Activated CD4-positive, alpha-beta T cell treated with anti-CD3 and anti-CD28 coated beads, Interleukin-2, amount 50 U/mL, for 4 hours (primary cell): ENCODE measurements at places on chromosomes 1 and 21.
A peak's percentile ranks its signal among the peaks of the same experiment; 100 is the strongest.

DNA sequence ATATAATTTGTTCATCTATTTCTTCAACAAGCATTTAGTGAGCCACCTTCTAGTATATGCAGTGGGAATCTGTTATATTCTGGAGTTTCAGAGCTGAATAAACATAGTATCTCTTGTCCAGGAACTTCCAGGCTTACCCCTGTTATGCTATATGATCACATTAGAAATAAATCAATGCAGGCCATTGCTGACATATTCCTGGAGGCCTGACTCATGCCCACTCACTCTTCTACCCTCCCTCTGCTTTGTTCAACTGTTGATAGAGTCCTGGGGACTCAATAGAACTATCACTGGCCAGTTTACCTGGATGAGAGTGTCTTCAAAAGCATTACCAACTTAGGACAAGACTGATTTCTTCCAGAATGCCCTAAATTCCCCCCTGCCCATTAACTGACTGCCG, 29.3 kb upstream of the SRSF10 start:
- DNase-seq: no peak

- no peak for DNase-seq
Observed at GRCh38 chr1:920521-920920, 3.2 kb upstream of the SAMD11 start.

- no peak for DNase-seq
Observed at GRCh38 chr1:31135973-31136600, 70.6 kb upstream of the PUM1 start.

GRCh38 chr1:60989749-60990713, 92.3 kb upstream of the NFIA start:
- no peak for DNase-seq

- no peak for DNase-seq
Observed at GRCh38 chr1:42135426-42135825, 17.8 kb upstream of the GUCA2B start.

- DNase-seq: no peak
Observed at GRCh38 chr1:81880781-81881180, 80.0 kb downstream of the ADGRL2 start.

- no peak for DNase-seq
Observed at GRCh38 chr21:36889401-36889800, 77.1 kb downstream of the HLCS start.

DNA sequence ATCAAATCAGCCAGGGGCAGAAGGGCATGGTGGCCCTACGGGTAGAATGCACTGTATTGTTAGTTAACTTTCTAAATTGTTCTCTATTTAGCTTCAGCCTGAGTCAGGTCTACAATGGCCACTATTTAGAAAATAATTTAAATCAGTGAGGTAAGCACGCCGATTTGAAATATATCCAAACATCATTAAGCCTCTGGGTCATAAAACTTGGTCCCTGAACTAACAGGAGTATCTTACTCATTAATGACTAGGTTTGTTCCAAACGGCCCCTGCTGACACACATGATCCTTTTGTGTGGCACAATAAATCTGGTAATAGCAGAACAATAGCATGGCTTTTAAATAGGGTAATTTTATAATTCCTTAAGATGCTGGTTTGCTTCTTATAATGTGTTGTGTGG, 48.4 kb downstream of the STX6 start:
- DNase-seq: no peak

GRCh38 chr1:30783256-30783915, 25.8 kb upstream of the LAPTM5 start:
- DNase-seq: no peak

- DNase-seq: no peak
Observed at GRCh38 chr1:151997284-151997570, 3.6 kb upstream of the S100A10 start.

- no peak for DNase-seq
Observed at GRCh38 chr1:103953386-103953785, 203.7 kb downstream of the AMY1C start.

DNA sequence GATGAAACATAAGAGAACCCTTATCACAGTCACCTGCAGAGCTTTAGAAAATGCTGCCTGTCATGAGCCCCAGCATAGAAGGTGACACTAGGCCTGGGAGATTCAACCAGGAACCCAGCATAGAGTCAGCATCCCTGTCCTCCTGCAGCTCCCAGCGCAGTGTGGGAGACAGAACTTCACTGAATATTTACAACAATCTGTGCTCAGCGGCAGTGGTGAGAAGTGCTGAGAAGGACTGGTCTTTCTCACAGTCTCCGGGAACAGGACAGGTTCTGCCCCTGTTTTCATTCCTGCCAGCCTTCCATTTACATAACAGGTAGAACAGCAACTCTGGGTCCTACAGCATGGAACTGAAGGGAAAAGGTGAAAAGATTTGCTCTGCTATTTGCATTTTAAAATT, 83.5 kb upstream of the GADD45A start:
- DNase-seq: no peak

- no peak for DNase-seq
Observed at GRCh38 chr21:14975136-14975919, 89.5 kb downstream of the NRIP1 start.

DNA sequence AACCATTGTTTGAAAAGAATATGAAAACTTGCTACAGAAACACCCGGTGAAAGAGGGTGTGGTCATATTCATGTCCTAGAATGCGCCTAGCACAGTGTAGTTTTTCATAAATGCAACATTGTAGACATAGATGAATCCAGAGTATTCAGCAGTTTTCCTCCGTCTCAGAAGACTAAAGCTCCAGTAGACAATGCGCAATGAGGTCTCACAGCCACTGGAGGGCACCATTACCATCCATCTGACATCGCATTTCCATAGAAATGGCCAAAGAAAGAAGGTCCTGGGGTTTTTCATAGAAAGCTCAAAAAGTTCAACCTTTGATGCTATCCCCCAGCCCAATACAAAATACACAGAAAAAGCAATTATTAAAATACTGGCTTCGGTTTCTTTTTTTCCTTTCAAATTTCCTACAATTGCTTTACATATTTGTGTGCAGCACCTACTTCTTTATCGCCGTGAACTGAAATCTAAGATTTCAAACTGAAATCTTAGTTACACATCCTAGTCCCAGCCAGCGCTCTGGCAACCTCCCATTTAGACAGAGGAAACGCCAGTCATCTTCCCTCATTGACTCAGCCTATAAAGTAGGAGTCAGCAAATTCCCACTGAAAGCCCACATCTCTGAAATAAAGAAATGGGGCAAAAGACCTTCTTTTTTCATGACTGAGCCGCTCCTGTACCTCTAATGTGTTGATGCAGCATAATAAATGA, 3.9 kb upstream of the CD58 start:
- peak; percentile 53 for DNase-seq

DNA sequence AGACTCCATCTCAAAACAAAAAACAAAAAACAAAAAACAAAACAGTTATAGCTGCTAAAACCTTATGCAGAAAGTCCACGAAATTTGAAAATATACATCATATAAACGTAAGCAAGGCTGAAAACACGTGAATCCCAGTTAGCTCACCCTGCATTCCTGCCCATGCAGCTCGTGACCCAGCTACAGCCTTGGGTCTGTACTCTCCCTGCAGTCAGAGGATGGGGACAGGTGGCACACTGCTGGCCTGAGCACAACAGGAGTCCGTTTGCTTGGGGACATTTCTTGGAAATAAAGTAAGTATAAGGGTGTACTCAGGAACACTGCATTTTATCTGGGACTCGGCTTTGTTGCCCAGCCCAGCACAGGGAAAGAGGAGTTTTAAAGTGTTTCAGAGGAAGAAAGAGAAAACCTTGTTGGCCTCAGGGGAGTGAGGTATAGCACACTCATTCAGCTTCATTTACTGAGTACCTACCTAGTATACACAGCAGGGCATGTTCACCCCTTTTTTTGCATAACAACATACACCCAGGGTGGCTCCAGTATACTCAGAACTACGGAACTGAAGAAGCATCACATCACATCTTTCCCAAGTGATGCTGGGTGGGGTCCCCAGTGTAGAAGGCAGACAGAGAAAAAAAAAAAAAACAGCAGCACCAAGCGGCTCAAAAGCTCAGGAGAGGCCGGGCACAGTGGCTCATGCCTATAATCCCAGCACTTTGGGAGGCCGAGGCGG, 44.1 kb downstream of the CAPZB start:
- DNase-seq: no peak

DNA sequence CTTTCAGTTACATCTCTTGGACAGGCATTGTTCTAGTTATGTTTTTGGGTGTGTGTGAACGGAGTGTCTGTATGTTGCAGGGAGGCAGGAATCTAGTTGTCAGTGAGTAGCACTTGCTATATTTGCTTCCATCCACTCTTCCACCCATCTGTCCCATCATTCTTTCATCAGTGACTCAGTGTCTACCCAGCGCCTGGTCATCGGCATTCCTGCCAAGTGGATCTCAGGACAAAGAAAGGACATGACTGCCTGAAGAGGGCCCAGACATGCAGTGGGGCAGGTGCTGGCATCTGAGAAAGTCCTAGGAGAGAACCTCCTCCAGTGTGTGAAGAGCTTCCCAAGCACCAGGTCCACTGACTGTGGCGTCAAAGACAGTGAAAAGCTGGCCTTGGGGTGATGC, 27.3 kb upstream of the MAGOH start:
- DNase-seq: no peak

DNA sequence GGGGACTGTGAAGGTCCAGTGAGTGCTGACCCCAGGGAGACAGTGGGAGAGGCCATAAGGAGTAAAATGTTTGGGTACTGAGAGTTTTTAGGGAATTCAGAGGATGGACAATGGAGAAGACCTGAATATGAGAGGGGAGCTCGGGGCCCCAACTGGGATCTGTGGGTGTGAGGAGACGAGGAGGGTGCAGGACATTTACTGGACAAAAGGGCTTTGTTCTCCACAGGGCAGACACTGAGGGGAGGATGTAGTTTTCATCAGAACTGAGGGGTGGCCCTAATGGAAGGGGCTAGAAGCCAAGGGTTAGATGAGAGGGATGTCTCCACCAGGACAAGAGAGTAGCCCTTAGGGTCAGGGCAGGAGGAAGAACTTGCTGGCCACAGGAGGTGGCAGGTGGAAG, 30.0 kb downstream of the TMCC2 start:
- DNase-seq: no peak

DNA sequence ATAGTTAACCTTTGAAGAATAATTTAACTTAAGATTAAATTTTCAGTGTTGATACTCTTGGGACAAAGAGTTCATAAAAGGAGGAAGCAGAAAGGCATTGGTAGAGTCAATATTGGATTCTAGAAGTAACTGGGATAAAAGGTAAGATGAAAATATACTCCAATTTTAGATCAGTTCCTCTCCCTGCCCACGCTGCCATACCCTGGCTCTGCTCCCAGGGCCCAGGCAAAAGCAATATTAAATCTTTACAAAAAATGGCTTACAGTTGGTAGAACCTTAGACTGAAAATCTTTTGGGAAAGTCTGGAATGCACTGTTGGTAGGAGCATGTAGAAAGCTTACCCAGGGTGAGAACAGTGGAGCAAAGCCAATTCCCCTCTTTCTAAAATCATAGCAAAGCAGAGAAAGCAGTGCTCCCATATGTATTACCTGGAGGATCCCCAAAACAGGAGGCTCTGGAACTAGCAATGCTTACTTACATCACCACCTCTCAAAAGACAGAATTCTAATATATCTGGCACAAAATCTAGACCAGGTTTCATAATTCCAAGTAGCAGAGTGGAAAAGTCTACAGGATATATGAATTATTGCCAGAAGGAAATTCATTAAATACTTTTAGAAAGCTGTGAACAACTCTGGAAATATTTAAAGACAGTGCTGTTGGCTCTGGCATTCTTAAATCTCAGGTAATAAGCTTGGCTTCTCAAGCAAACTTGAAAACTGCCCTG, 24.5 kb downstream of the KIAA0319L start:
- DNase-seq: no peak

- DNase-seq: no peak
Observed at GRCh38 chr1:88221411-88221810, 462.7 kb upstream of the PKN2 start.

DNA sequence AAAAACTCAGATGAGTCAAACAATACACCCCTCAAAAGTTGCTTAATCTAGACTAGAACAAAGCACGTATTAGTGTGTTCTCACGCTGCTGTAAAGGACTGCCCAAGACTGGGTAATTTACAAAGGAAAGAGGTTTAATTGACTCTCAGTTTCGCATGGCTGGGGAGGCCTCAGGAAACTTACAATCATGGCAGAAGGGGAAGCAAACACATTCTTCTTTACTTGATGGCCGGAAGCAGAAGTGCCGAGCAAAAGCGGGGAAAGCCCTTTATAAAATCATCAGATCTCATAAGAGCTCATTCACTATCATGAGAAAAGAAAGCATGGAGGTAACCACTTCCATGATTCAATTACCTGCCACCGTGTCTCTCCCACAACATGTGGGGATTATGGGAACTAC, 10.1 kb downstream of the JAM2 start:
- DNase-seq: no peak

GRCh38 chr1:34101151-34101550, 63.9 kb downstream of the CSMD2 start:
- no peak for DNase-seq

GRCh38 chr1:206895325-206895724, 1.9 kb upstream of the IL24 start:
- DNase-seq: no peak

GRCh38 chr1:163006051-163006834, 62.9 kb upstream of the RGS4 start:
- no peak for DNase-seq

- DNase-seq: no peak
Observed at GRCh38 chr1:201505503-201505890, 1.4 kb downstream of the CSRP1 start.

GRCh38 chr1:193588311-193589082, 402.1 kb upstream of the B3GALT2 start:
- no peak for DNase-seq

DNA sequence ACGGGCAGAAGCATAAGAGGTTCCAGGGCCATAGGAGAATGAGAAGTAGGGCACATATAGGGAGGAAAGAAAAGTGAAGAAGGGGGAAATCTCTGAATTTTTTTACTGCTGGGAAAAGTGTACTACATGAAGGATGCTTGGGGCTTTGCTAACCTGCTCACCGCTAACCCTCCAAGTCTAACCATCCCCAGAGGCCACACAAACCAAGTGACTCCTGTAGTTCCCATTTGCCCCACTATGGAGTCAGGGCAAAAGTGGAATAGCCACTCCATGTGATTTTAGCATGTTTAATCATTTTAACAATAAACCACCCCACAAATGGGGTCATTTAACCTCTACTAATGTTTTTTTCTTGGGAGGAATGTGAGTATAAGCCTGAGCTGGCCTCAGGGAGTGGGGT, 24.7 kb downstream of the MPZ start:
- no peak for DNase-seq

GRCh38 chr1:234402939-234403338, 29.7 kb downstream of the COA6 start:
- no peak for DNase-seq

DNA sequence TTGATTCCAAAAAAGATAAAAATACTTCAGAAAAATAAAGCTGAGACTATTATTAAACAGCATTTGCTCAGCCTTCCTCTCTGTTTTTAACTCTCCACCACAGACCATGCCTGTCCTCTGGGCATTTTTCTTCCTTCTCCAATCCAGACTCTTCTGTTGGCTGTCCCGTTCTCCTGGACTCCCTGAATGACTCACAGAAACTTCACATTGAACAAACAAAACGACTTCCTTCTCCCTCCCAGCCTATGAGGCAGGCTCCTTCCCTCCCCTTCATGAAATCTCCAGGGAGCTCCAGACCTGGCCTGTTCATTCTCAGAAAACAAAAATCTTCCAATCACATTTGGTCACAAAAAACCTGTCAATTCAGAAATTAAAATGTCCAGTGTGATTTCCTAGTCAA, 421.3 kb downstream of the NPHP4 start:
- DNase-seq: no peak

GRCh38 chr1:121587777-121588176, 403.0 kb downstream of the SRGAP2C start:
- DNase-seq: no peak
